ENCODE measurements at places on chromosomes 2 and 18.

DNA sequence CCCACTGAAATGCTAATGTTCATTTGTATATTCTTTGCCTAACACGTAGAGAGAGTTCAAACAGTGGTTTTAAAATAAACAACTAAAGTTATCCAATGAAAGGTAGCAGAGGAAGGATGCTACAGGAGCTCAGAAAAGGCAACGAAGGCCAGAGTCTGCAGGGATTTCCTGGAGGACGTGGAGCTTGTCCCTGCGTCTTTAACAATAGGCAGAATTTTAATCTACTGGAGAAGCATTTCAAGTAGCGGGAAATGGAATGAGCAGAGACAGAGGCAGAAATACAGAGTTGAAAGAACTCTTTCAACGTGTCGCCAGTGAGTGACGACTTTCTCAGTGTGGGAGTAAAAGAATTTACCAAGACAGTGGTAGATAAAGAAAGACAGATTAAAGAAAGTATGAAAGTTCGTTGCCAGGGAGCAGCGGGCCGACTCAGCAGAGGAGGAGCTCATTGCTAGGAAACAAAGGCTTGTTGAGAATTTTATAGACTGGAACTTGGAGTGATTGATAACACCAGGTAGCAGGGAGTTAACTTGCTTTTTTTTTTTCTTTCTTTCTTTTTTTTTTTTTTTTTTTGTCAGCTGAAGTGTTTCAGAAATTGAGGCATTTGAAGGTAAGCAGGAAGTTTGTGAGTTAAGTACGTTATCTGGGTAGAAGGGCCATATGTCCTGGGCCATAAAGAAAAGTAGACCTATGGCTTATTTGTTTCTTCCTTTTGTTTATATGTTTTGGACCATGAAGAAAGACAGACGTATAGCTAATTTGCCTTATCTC lies 625 bp upstream of the NBAS start:
- peak; percentile 67 for DNase-seq

DNA sequence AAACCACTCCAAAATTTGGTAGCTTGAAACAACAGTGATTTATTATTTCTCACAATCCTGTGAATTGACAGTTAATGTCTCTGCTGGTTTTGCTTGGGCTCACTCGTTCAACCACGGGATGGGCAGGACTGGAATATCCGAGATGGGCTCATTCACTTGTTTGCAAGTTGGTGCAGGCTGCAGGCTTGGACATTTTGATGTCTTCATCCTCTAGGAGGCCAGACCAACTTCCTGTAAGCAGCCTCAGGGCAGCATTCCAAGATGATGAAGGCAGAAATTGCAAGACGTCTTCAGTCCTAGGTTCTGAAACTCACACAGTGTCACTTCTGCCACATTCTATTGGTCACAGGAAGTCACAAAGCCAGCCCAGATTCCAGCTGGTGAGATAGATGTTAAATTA lies 47.1 kb downstream of the GPR39 start:
- no peak for DNase-seq

DNA sequence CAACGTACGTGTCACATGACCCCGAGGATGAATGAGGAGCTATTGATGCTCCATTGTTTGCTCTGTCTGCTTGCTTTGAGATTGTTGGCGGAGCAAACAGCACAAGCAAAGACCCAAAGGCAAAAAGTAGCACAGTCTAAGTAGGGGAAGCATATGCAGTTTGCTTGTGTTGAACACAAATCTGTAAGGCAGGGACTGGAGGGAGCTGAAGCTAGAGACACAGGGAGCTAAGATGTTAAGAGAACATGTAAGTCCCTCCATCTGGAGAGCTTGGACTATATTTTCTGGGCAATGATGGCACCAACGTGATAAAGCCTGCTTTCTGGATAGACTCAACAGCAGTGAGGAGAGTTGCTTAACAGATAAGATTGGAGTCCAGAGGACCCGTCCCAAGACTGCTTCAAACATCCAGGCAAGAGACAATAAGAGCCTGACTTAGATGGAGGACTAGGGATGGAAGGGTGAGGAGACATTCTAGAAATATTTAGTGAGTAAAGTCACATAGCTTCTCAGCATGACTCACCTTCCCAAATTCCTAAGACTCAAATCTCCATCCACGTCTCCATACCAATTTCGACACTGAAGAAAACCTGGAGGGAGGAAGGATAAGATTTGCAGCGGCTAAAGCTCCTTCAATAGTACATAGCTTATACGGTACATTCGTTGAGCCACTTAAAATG lies 88.1 kb upstream of the KLF7 start:
- DNase-seq: no peak

DNA sequence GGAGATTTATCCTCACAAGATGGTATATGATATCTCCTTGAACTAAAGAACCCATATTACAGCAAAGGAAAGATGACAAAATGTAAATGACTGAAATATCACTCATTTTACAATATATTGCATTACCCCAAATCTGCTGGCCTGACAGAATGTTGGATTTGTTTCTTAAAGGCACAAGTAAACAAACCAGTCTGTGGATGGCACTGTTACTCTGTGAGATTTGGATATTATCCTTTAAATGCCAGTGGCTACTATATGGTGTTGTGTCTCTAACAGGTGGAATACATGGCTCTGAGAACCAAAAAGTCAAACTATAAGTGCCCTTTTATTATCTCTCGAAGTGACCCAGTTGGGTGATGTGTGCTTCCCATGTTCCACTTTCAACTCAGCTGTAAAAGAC lies 125.7 kb downstream of the PDE1A start:
- DNase-seq: no peak

GRCh38 chr2:69192176-69192945 lies 179.4 kb downstream of the ANTXR1 start:
- no peak for DNase-seq

Measured in activated CD4-positive, alpha-beta T cell treated with anti-CD3 and anti-CD28 coated beads for 36 hours (primary cell).